ENCODE measurements at places on chromosomes 6 and 20. TPM values are rescaled to one million over a fixed set of nuclear protein-coding genes. Genes with fewer than 3 reads are reported as not detected.

DNA sequence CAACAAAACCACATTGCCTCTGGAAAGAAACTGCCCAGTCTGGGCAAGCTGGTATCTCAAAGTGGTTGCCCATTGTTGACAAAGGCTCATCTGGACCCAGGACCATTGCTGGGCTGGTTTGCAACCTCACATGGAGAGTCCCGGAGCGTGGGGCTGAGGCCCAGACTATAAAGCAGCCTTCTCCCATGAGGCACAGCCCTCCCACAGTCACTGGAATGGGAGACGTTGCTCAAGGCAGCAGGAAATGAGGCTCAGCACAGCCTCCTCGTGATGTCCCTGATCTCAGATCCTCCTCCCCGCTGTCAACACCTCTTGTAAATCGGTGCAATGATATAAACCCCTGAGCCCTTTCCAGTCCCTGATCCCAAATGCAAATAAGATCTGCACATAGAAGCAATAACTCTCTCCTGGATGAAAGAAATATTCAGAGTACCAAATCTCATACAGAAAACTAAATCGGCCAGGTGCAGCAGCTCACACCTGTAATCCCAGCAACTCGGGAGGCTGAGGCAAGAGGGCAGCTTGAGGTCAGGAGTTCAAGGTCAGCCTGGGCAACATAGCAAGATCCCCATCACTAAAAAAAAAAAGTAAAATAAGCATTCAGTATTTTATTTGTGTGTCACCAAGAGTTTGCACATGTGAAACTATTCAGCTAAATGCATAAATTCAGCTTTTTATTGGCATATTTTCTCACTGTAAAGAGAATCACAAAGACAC, 103.0 kb upstream of the RREB1 start:
- DNase-seq = no peak
- no peak overlapping the region for H3K27ac ChIP-seq
- no peaks in the 10 kb centered on the region for H3K27me3 ChIP-seq
- no peaks in the 10 kb centered on the region for H3K4me1 ChIP-seq

TUBB2A gene
- total RNA-seq = 76.6 TPM

BMP2 gene
- 2.0 TPM for total RNA-seq

GRCh38 chr20:23203310-23203709, 117.2 kb upstream of the CD93 start:
- no peaks in the 10 kb centered on the region for H3K4me1 ChIP-seq
- no peak overlapping the region for H3K27ac ChIP-seq
- DNase-seq = no peak
- H3K36me3 ChIP-seq = no peaks in the 10 kb centered on the region

GRCh38 chr6:168373389-168373788, 53.8 kb upstream of the DACT2 start:
- no peaks in the 10 kb centered on the region for H3K27me3 ChIP-seq
- no peak overlapping the region for H3K27ac ChIP-seq
- no peak for DNase-seq
- H3K4me3 ChIP-seq = no peak overlapping the region
- no peaks in the 10 kb centered on the region for H3K4me1 ChIP-seq

GRCh38 chr6:46137387-46137786, 7.6 kb downstream of the ENPP4 start:
- no peaks in the 10 kb centered on the region for H3K36me3 ChIP-seq
- no peak overlapping the region for H3K4me3 ChIP-seq
- no peak overlapping the region for H3K27ac ChIP-seq
- no peaks in the 10 kb centered on the region for H3K27me3 ChIP-seq
- H3K4me1 ChIP-seq = no peaks in the 10 kb centered on the region

DNA sequence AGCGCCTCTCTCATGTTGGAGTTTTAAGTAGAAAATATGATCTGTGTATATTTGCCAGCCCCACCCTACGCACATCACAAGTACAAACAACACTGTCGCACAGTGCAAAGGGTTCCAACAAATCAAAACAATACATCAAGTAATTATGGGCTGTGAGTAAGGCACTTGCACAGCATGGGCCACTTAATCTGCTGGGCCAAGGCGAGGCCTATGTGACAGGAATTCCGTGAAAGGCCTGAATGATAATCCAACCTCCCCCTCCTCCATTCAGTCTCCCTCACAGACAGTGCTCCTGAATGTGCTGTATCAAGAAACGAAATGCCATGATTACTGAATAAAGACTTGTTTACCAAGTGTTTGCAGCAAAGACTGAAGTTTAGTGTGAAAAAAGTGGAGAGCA, 130.1 kb upstream of the SLC2A12 start:
- no peaks in the 10 kb centered on the region for H3K4me1 ChIP-seq
- H3K27ac ChIP-seq = no peak overlapping the region
- no peak for DNase-seq
- no peak overlapping the region for H3K4me3 ChIP-seq

DNA sequence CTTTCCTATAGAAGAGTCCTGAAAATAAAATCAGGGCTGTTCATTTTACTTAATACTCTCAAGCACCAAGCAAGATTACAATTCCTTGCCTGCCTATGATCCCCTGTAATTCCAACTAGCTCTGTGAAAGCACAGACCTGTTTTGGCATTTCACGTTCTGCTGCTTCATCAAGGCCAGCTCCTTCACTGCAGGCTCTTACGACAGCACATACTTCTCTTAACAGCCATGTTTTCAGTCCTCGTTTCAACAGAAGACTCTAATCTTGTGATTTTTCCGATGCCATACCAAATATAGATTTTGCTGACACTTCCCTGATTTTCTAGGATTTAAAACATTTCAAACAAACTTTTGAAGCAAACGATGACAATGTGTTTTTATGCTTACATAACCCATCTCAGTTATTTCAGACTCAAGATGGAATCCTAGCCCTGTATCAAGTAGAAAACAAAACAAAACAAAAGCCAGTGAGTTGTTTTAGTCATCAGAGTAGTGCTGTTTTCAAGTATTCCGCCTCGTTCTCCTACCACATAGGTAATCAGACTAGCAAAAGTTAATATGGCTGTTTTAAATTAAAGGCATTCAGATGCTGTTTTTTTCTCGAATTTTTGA, 616.5 kb upstream of the CITED2 start:
- DNase-seq = no peak
- H3K4me3 ChIP-seq = no peak overlapping the region
- no peaks in the 10 kb centered on the region for H3K36me3 ChIP-seq

CSTF1 gene
- 20.3 TPM for total RNA-seq

DNA sequence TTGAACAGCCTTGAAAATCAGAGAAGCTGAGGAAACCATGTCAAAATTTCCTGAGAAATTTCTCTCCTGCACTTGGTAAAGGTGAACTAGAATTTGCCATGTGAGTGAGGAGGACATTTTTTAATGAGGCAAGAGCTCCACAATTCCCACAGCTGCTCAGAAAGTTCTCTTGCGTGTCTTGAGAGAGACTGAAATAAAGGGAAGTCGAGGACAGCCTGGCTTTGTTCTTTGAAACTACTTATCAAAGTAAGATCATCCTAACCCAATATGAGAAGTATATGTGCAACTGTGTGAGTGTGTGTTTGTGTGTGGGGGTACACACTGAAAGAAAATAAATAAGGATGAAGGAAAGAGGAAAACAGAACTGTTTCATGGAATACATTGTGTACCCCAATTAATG, 163.4 kb downstream of the SLC24A3 start:
- no peak overlapping the region for H3K4me3 ChIP-seq
- no peak overlapping the region for H3K27ac ChIP-seq
- no peaks in the 10 kb centered on the region for H3K27me3 ChIP-seq
- DNase-seq = no peak
- H3K4me1 ChIP-seq = no peaks in the 10 kb centered on the region

GRCh38 chr6:89161326-89162046, 15.6 kb downstream of the PM20D2 start:
- no peaks in the 10 kb centered on the region for H3K4me1 ChIP-seq
- no peaks in the 10 kb centered on the region for H3K27me3 ChIP-seq
- peaks cover 3% of the 10 kb centered on the region for H3K36me3 ChIP-seq

DNA sequence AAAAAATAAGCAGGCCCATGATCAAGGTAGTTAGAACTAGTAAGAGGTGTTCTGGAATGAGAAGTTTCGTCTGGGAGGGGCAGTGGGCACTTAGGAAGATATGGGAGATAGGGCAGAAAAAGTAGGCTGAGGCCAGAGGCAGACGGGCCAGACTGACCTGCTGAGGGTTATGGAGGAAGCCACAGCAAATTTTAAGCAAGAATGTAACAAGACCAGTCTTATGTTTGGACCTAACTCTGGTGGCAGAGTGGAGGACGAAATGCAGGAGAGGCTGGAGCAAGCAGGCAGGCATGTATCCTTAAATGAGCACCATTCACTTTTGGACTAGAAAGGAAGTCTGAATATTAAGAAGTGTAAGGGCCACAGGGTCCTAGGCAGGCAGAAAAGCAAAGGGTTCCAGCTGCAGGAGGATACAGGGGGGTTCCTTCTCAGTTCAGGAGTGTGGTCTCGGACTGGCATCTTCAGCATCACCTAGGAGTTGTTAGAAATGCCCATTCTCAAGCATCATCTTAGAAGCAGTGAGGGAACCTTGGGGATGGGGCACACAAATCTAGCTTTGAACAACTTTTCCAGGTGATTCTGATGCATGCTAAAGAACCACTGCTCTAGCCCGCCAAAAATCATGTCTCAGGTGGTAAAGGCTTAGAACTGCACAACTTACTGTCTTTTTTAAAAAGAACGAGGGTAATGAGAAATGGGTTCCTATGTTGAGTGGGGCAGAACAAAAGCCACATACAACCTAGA, 1.7 kb upstream of the DSTN start:
- no peak overlapping the region for H3K4me3 ChIP-seq
- H3K27ac ChIP-seq = peak overlapping the region; percentile 94
- no peaks in the 10 kb centered on the region for H3K27me3 ChIP-seq
- no peaks in the 10 kb centered on the region for H3K36me3 ChIP-seq
- no peak for DNase-seq
- peaks cover 26% of the 10 kb centered on the region for H3K4me1 ChIP-seq

DNA sequence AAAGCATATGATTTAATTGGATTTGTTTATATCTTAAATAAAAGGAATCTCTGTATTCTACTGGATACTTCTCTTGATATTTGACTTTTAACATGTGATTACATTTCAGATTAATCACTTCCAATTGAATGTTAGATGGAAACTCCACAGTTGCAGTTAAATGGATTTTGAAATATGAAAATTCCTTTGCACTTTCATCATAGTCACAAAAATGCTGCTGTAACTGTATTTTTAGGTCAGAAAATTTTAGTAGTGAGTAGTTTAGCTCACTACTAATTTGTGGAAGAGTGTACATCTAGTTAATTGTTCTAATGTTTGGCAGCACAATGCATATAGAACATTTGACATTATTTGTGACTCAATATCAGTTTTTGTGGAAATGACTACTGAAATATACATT, 26.8 kb downstream of the PTCHD4 start:
- H3K36me3 ChIP-seq = no peaks in the 10 kb centered on the region
- H3K4me3 ChIP-seq = no peak overlapping the region
- no peak overlapping the region for H3K27ac ChIP-seq
- H3K4me1 ChIP-seq = no peaks in the 10 kb centered on the region
- no peak for DNase-seq
- no peaks in the 10 kb centered on the region for H3K27me3 ChIP-seq

DNA sequence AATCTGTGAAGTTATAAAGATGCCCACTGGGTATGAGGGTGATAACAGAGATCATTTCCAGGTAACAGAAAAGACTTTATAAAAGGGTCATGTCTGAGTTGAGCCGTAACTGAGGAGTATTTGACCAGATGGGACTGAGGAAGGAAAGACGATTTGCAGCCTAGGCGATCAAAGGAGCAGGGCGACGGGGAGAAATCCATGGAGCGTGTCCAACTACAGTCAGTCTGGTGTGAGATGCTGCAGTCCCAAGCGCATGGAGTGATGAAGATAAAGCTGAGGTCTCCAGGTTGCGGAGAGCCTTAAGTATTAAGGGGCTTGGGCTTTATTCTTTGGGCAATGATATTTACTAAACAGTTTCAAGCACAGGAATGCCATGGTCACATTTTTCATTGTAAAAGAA, 166.7 kb downstream of the PRKN start:
- no peak overlapping the region for H3K4me3 ChIP-seq
- no peak for DNase-seq
- H3K36me3 ChIP-seq = no peaks in the 10 kb centered on the region
- H3K4me1 ChIP-seq = no peaks in the 10 kb centered on the region

GRCh38 chr20:3158968-3159431, 665 bp downstream of the FASTKD5 start:
- no peaks in the 10 kb centered on the region for H3K36me3 ChIP-seq
- H3K4me3 ChIP-seq = peak overlapping the region; percentile 94
- no peak for DNase-seq
- H3K4me1 ChIP-seq = peaks cover 23% of the 10 kb centered on the region
- no peaks in the 10 kb centered on the region for H3K27me3 ChIP-seq

DNA sequence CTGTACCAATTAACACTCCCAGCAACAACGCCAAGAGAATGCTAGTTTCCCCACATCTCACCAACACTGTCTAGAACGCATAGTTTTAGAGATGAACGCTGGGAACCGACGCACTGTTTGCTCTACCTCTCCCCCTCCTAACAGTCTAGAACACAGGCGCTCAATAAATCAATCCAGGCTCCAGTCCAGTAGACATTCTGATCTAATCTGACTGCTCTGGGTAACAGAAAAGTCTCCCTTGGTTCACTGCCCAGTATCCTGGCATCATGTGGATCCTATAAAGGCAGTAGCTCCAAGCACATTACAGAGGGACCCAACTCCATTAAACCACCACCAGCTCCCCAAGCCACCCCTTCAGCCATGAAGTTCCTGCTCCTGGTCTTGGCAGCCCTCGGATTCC, at the start of gene DEFB132:
Gene DEFB132, plus strand, starts transcription at position 306 of the 400 bp plus-strand sequence. Its CDS starts 55 bp downstream, at position 361.
- H3K27me3 ChIP-seq = no peaks in the 10 kb centered on the region
- no peak for DNase-seq
- no peaks in the 10 kb centered on the region for H3K36me3 ChIP-seq
- no peak within 1 kb of the TSS for H3K27ac ChIP-seq

DNA sequence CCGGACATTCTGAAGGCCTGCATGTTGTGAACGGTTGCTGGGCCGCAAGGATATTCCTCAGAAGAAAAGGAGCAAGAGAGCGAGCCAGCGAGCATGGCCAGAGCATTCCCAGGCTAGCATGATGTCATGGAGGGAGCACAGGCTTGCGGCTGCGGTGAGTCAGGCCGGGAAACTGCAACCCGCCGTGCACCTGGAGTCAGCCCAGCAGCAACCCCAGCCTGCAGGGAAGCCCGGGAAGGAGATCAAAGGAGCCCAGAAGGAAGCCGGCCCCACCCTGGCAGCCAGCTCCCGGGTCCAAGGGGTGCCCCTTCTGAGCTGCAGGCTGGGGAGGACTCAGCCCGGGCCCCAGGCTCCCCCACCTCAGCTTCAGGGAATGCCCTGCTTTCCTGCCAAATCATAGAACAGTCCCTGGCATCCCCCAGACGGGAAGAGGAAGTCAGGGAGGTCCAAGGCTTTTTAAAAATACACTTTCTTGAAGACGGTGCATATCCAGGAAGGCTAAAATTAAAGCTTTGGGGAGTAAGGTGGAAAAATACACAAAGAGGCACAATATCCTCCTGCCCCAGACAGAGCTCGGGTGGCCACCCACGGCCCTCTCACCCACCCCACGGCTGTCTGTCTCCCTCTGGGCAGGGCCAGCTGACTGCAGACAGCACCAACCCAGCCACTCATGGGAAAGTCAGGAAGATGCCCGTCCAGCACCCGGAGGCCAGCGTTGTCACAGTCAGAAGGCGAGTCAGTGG, 53.7 kb downstream of the BMP7 start:
- no peaks in the 10 kb centered on the region for H3K36me3 ChIP-seq
- no peak for DNase-seq
- H3K27me3 ChIP-seq = no peaks in the 10 kb centered on the region
- H3K4me3 ChIP-seq = no peak overlapping the region
- H3K4me1 ChIP-seq = peaks cover 13% of the 10 kb centered on the region

Measured in right lobe of liver (tissue), 6 donors.